ENCODE measurements at places on chromosomes 2 and 18.
A peak's percentile ranks its signal among the peaks of the same experiment; 100 is the strongest.

DNA sequence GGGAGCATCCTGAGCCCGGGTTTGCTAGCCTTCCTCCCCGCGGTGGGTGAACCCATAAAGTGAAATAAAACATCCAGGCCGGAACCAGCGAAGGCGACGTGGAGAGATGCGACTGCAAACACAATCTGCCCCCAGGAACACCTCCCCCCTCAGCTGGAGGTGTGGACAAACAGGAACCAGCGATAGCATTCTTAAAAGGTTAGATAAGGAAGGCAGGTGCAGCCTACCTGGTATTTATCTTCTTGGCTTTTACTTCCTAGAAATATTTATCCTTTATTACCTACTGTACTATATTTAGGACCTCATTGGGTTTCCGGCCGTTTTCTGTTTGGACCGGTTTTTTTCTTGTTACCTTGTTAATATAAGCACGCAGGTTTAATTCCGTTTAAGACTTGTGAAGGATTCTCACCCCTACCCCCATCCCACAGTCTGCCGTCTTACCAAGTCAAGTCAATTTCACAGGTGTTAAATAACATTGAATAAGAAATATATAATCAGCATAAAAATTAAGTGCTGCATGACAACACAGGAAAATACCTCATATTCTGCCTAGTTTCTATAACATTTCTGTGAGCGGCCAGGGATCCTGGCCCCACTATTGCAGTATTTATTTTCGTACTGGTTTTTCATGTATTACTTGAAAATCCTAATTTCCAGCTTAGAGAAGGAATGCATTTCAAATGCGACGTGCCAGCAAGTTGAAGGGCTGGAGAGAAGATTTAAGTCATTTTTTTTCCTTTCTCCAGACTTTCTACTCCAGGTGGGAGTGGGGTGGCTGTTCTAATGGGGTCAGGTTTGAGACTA is 224.0 kb upstream of the ID2 start:
- no peak for DNase-seq

DNA sequence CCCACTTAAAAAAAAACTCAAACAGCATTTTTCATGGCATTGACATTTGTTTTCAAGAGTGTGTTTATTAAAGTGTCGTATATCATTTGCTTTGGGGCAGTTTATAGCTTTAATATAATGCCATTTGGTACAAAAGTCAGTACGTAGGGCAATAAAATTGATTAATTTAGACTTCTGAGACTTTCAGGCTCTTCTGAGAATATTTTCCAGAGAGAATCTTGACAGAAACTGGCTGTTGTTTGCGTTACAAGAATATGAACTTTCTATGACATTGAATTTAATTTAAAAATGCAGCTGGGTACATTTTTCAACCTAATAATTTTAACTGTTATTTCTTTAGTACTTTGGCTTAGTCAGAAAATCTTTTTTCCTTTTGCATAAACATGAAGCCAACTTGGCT is 98.9 kb downstream of the RNF144A start:
- DNase-seq, result no peak

GRCh38 chr2:195406886-195407603 is 250.0 kb upstream of the SLC39A10 start:
- no peak for DNase-seq

DNA sequence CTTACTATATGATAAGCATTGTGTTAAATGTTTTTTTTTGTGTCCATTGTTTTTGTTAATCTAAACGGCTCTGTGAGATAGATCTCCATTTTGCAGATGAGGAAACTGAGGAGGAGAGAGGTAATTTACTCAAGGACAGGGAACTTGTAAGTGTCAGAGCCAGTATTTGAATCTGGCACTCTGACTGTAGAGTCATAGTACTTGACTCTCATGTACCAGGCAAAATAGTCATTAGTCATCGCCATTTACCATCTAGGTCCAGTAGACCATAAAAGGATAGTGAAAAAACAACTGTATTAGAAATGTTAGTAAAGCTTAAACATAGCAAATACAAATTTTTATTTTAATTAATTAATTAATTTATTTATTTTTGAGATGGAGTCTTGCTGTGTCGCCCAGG is 4.8 kb downstream of the PSMD14 start:
- peak; percentile 15 for DNase-seq

- no peak for DNase-seq
These were observed 45.9 kb upstream of the NYAP2 start for GRCh38 chr2:225353579-225354085.

DNA sequence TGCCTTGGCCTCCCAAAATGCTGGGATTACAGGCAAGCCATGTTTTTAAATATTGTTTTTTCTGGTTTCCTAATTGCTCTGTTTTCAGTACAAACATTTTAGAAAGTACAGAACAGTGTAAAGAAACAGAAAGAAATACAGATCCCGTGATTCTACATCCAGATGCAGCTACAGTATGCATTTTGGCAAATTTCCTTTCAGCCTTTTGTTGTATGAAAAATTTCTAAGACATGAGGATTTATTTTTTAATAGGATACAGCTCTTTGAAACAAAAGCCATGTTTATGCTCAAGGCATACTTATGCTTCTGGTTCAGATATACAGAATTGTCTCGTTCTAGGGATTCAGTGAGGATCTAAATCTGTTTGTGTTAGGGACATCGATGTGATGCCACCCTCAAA is 109.5 kb downstream of the MAP2 start:
- no peak for DNase-seq

DNA sequence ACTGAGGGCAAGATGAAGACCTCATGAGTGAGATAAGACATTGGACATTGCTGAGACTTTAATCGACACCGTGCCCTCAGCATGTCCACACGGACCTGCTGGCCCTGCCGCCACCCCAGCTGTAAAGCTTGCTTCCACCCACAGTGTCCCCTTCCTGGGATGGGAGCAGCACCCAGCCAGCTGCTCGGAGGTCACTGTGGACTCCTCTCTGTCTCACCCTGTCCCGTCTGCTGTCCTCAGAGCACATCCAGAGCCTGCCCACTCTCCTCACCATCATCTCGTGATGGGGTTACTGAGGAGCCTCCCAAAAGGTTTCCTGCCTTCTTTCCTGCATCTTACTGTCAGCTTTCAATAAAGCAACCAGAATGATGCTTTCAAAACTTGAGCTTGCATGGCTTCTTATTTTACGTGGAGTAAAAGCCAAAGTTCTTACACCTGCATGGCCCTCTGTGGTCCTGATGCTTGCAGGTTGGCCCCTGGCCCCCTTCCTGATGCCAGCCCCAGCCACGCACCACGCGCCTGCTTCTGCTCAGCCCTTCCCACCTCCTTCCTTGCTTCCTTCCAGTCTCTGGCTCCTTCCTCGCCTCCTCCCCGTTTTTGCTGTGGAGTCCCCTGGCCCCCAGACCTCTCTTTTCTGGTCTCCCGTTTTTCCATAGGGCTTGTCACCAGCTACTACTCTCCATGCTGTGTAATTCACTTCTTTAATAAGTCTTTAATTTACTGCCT is 67.0 kb downstream of the DGKD start:
- no peak for DNase-seq

- no peak for DNase-seq
These were observed 200.7 kb upstream of the TNP1 start for GRCh38 chr2:217060516-217060915.

- no peak for DNase-seq
These were observed 17.4 kb downstream of the GPR45 start for GRCh38 chr2:105258835-105259350.

DNA sequence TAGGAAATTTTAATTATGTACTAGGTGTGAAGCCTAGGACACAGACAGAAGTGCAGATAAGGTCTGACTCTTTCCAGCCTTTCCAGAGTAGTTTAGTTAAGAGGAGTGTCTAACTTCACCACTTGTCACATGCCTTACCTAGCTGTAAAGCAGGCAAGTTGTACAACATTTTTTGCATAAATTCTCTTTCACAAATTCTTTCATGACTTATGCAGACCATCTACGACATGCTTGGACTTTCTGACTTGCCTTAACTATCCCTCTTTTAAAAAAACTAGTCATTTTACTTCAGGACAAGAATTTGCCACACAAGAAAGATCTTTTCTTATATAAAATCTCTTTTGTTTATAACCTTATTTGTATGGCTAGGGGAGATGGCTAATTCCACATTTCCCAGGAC is 1273.6 kb upstream of the SLC39A10 start:
- DNase-seq, result no peak

DNA sequence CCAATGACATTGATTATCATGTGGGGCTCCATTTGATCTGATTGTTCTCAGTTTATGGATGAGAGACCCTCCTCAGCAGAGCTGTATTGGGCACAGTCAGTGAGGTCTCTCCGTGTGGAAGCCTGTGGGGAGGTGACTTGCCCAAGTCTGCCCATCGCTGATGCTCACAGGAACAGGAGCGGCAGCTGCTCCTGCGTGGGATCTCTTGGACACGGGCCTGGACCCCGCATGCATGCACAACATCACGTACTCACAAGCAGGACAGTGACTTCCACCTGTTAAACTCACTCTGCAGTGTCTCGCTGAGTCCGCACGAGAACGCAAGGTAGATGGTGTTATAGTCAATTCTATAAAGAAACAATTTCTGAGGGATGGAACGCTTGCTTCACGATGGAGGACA is 55.0 kb downstream of the KCNF1 start:
- no peak for DNase-seq

DNA sequence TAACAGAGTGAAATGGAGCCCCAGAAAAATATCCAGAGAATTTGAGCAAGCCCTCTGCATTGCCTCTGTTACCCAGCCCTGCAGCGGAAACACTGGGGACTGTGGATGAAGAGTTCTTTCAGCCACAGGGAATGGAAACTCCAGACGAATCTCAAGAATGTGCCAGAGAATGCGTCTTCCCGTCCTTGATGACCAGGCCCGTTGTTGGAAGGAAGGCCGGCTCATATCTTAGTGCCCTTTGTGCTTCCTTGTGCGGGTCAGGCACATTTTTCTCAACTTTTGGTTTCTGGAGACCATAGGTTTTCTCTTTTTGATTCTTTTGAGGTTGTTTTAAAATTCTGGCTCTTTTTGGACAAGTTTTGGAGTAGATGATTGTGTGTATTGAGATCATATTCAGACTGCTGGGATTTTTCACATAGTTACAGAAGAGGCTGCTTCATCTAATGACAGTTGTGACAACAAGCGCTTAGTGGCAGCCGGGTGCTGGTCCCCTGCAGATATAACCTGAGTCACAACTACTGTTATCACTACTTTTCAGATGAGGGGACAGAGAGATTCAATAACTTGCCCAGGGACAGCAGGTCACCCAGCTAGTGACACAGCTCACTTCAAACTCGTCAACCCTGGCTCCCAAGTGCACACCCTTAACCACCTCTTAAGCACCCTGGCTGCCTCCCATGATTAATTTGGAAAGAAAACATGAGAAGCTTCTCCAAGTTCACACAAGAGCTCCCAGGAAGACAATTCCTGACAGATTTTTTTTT is 15.7 kb downstream of the MAL start:
- no peak for DNase-seq

DNA sequence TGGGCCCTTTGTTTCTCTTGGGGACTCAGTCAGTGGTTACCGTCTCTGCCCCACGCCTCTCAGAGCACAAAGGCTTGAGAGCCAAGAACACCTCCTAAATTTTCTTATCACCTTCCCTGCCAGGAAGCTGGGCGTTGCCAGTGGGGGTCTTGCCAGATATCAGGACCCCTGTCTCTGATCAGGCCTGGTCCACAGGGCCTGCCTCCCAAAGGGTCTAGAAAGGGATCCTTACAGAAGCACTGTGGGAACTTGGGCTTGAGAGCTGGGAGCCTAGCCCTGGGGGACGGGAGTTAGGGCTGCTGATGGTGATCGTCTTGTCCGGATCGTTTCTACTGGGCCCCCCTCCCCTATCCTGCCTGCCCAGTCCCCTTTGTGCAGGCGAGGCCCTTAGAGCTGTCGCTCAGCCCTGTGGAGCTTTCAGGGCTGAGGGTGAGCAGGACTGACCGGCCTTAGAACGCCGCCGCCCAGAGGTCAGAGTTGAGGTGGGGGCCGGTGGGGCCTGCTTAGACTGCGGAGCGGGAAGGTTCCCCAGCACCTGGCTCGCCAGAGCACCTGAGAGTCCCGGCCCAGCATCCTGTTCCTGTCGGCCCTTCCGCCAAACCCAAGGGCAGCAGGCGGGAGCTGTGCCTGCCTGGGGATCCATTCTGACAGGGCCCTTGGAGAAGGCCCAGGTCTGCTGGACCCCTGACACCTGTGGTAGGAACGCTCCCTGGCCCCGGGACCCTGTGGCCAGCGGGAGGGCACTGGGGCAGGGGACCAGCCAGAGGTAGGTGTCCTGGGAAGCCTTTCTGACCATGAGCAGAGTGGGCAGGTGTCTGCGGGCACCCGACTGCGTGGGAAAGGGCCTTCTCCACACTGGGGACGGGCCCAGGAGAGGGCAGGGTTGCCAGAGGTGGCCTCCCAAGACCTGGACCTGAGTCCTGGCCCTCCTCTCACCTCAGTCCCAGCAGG is 956 bp downstream of the ESPNL start:
- DNase-seq, result no peak

DNA sequence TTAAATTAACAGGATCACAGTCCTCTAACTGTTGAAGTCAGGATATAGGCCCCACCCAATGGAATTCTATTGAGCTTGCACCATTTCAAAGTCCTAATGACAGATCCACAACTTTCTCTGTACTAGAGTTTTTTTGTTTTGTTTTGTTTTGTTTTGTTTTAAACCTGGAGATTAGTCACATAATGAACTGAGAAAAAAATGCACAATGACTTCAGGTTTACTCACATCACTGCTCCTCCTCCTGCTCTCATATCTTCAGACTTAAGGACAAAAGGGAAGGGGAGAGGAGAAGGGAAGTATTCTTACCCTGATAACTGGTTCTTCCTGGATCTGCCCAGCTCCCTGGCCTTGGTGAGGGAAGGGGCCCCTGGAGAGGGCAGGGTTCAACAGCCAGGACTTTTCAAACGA is 208.2 kb upstream of the EPHA4 start:
- DNase-seq, result peak; percentile 69

GRCh38 chr2:54770211-54770610 is 46.7 kb downstream of the EML6 start:
- DNase-seq, result no peak

DNA sequence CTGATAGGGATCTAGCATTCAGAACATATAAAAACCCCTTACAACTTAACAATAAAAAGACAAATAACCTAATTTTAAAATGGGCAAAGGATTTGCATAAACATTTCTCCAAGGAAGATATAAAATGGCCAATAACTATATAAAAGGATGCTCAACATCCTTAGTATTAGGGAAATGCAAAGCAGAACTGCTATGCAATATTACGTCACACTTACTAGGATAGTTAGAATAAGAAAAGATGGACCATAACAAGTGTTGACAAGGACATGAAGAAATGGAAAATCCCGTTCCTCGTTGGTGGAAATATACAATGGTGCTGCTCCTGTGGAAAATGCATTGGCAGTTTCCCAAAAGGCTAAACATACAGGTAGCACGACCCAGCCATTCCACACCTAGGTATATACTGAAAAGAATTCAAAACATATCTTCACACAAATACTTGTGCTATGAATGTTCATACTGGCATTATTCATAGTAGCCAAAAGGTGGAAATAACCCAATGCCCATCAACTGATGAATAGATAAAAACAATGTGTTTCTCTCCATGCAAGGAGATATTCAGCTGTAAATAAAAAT is 48.2 kb upstream of the REV1 start:
- DNase-seq, result no peak

DNA sequence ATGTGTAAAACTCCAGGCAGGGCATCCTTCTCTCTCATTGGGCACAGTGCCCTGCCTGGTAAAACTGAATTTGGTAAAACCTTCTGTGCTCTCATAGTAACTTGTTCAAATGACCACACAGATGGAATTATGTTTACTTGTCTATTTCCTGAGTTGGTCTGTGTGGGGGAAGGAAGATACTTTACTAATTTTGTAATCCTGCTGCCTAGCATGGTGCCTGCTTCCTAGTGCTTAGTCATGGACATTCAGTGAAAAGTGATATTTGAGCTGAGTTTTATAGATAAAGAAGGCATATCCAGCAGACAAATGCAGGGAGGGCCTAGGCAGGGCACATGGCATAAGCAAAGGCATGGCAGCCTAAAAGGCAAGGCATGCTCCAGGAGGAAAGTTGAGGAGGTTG is 199.4 kb downstream of the FSHR start:
- no peak for DNase-seq

Data from kidney capillary endothelial cell (primary cell).